ENCODE measurements at places on chromosomes 11 and 22.

GRCh38 chr11:1484061-1484671 lies 2.4 kb downstream of the MOB2 start:
- no peak for DNase-seq

GRCh38 chr22:36700711-36701670 lies 2.6 kb downstream of the CACNG2 start:
- DNase-seq = no peak

- no peak for DNase-seq
These were observed 112.0 kb upstream of the E2F8 start for GRCh38 chr11:19352771-19353160.

GRCh38 chr11:64186492-64187165 lies 658 bp downstream of the STIP1 start:
- DNase-seq = no peak

DNA sequence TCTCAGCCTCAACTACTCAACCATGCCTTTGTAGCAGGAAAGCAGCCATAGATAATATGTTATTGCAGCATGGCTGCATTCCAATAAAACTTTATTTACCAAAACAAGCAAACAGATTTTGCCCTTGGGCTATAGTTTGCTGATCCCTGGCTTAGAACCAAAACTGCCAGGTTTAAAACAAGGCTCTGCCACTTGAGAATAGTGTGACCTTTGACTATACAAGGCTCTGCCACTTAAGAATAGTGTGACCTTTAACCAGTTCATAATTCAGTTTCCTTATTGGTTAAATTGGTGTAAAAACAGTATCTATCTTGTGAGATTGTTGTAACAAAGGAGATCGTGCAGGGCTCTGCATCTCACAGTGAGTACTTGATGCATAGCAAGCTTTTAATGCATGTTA lies 217.3 kb upstream of the MTNR1B start:
- no peak for DNase-seq
